T-helper 2 cell (primary cell): ENCODE measurements at places on chromosomes 7 and 10.

DNA sequence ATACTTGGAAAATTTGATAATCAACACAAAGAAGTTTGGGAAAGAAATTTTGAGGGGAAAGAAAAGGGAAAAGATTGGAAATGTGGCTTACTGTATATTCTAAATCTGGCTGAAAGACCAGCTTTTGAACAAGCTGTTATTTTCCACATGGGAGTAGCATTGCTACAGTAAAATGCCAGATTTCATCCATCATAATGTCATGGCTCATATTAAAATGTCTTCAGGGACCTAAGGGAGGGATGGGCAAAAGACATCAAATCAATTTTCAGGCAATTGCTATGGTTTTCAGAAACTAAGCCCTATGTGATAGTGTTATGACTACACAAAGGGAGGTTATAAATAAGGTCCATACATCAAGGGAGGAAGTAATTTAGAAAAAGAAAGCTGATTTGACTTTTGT lies 1116.9 kb upstream of the CELF2 start:
- DNase-seq, result no peak

- peak; percentile 24 for DNase-seq
These were observed 2.2 kb downstream of the TRIL start for GRCh38 chr7:28955718-28956607.

GRCh38 chr7:111138193-111138569 lies 47.3 kb downstream of the LRRN3 start:
- DNase-seq, result peak; percentile 94

DNA sequence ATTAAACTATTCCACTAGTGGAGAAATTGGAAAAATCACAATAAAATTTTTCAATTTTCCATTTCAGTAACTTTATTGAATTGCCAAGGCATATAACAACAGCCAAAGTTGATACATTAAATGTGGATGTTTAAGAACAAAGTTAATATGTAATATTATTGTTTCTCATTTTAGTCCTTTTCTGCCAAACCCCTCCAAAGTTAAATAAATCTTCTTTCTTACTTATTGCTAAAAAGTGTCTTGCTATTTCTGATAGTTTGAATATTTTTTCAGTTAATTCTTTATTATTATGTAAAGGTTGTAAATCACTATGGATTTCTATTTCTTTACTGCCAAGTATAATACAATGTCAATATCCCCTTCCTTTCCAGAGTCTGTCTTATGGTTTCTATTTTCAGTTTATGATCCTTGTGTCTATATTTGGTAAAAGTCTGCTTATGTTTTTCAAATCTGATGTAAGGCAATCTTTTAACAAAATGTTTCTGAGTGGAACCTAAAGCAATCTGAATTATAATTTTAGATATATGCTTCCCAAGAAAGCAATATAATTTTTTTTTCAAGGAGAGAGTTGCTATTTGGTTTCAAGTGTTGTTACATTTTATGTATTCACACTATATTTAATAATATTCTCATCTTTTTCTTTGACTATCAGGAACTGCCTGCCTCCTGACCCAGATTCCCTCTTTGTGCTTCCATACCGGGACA lies 80.3 kb upstream of the RHOBTB1 start:
- DNase-seq, result no peak

DNA sequence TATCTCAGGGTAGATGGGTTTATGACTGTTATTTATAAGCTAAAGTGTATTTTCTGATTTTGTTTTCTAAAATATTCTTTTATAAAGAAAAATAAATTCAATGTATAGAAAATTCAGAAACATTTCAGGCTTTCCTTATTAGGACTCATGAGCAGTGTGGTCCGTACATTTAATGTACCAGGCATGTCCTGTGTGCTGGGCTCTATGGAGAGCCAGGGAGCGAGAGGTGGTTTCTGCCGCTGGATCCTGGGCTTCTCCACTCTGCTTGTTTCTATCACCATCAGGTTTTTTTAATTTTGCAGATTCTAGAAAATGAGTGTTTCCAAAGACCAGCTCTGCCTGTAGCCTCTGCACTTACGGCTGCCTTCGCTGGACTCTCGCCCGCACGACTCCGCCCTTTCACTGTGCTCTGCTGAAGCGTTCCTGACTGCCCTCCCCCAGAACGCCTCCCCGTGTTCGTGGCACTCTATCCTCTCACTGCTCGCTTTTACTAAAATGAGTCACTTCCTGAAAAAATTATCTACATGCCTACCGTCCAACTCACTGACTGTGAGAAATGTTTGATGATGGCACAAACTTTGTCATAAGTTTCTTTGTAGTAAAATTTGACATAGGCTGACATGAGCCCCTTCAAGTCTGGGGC lies 188.5 kb downstream of the ZMYND11 start:
- DNase-seq, result peak; percentile 32

GRCh38 chr10:114629083-114629823 lies 28.8 kb downstream of the ABLIM1 start:
- DNase-seq, result no peak

DNA sequence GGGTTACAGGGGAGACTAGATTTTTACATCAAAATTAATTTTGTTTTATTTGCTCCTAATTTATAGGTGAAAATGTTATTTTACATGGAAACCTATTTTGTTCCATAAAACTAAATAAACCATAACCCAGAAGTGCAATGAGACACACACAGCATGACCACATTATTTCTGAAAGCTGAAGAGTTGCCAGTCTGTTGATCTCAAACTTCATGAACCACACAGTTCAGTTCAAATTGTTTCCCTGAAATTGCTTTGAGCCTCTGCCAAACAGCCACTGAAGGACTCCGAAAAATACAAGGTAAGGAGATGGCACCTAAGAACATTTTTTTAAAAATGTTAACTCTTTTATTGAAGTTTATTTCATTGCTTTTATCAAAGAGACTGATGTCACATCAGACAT lies 25.0 kb upstream of the ITGB8 start:
- DNase-seq, result no peak

GRCh38 chr7:108018668-108019067 lies 15.7 kb upstream of the LAMB1 start:
- no peak for DNase-seq

DNA sequence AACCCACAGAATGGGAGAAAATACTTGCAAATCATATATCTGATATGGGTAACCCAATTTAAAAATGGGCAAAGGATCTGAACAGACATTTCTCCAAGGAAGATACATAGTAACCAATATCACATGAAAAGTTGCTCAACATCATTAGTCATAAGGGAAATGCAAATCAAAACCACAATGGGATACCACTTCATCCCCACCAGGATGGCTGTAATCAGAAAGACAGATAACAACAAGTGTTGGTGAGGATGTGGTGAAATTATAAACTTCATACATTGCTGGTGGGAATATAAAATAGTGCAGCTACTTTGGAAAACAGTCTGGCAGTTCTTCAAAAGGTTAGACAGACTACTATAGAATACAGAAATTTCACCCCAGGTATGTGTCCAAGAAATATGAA lies 19.3 kb downstream of the AOC1 start:
- DNase-seq, result no peak

DNA sequence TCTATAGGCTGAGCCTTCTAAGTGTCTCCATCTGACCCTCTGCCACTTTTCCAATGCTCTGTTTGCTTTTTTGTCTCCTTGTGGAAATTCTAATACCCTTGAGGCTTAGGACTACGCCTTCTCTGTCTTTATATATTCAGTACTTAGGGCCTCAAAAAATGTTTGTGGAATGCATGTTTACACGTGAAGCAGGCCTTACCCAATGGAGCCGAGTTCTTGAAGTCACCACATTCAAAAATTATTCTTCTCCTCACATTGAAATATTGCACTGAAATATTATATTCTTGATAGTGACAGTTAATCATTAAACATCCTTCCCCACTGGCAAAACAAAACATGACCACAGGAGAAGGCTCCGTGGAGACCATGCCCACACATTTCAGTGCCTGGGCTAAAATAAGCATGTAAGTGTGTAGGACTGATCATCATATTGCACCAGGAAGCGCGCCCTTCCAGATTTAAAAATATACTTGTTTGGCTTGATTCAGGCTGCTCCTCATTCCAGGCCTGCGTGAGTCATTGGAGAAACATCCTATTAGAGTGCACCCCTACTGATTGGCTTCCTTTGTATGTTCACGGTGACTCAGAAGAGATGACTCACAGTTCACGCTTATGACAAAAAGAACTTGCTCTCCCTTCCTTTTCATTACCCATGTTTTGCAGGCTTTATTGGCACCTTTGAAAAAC lies 307.4 kb upstream of the AOAH start:
- DNase-seq, result no peak

GRCh38 chr7:100880645-100881044 lies 5.7 kb downstream of the SRRT start:
- DNase-seq, result no peak
